ENCODE measurements at places on chromosomes 4 and X.

- H3K27me3 ChIP-seq: no peaks in the 10 kb centered on the region
- H3K4me1 ChIP-seq: no peaks in the 10 kb centered on the region
- H3K36me3 ChIP-seq: no peaks in the 10 kb centered on the region
- DNase-seq: no peak
Observed at GRCh38 chrX:100623001-100623400, 13.6 kb downstream of the TSPAN6 start.

DNA sequence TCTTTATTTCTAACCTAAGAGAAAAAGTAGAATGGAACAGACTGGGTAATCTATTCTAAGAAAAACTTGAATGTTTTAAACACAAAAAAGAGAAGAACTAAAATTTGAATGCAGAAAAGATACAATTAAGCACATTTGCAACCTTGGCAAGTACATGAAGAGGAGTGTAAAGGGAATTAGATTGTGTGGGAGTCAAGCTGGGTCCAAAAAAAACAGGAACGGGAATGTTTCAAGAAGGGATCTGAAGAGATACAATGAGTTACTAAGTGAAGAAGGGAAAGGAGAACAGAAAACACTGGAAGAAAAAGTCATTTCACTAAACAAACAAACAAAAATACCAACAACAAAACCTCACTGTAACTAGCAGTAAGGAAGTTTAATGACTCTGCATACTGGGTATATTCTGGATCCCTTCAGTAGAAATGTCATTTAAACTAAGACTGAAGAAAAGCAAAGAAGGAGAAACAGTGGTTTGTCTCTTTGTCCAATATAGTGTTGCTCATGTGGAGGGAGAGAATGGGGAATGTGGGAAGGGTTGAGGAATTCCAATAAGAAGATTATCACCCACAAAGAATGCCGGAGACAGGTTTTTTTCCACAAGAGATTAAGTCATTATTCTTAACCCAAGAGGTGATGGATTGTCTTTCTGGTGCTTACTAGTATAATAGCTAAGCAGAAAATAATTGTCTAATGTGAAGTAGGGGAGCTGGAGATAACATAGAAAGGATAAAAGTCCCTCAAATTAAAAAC is 50.4 kb upstream of the PTPN13 start:
- no peak overlapping the region for H3K27ac ChIP-seq
- no peaks in the 10 kb centered on the region for H3K36me3 ChIP-seq
- H3K4me1 ChIP-seq: no peaks in the 10 kb centered on the region
- H3K4me3 ChIP-seq: no peak overlapping the region

DNA sequence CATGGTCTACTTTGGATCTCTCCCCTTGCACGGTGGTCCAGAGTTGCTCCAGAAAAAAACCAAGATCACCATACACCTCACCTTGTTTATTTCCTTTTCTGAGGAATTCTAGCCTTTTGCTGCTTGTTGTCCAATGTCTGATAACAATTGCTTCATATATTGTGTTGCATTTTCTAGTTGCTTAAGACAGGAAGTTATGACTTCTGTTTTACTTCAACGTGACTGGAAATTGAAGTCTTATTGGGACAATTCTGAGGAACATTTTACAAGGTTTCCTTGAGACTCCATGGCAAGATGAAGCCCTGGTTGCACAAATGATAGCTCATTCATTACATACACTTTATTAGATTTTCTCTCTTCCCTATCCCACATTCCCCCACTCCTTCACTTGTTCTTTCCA is 5.2 kb downstream of the CXCL1 start:
- peak overlapping the region; percentile 94 for H3K27ac ChIP-seq
- DNase-seq: no peak
- no peaks in the 10 kb centered on the region for H3K36me3 ChIP-seq
- H3K27me3 ChIP-seq: no peaks in the 10 kb centered on the region

GRCh38 chrX:74187211-74187610 is 116.8 kb upstream of the ZCCHC13 start:
- no peak for DNase-seq
- H3K4me3 ChIP-seq: no peak overlapping the region
- H3K4me1 ChIP-seq: no peaks in the 10 kb centered on the region
- no peaks in the 10 kb centered on the region for H3K36me3 ChIP-seq
- no peaks in the 10 kb centered on the region for H3K27me3 ChIP-seq

DNA sequence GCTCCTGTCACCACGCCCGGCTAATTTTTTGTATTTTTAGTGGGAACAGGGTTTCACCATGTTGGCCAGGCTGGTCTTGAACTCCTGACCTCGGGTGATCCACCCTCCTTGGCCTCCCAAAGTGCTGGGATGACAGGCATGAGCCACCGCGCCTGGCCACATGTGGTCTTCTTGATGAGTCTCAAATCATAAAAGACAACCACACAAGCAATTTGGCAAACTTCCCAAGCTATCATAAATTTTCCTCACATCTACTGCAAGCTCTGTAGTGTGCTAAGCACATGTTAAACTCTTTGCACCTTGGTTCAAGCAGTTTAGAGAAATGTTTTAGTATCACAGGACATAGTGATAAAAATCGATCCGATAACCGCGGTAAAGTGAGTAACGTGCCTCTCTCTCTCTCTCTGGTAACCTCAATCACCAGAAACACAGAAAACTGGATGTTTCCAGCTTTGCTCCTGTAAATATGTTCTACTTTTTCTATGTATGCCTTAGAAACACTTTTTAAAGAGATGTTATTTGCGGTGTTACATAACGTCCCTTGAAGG is 256.8 kb downstream of the DHRSX start:
- H3K4me1 ChIP-seq: no peaks in the 10 kb centered on the region
- no peaks in the 10 kb centered on the region for H3K27me3 ChIP-seq
- H3K27ac ChIP-seq: no peak overlapping the region
- DNase-seq: no peak
- no peak overlapping the region for H3K4me3 ChIP-seq
- peaks cover 26% of the 10 kb centered on the region for H3K36me3 ChIP-seq

DNA sequence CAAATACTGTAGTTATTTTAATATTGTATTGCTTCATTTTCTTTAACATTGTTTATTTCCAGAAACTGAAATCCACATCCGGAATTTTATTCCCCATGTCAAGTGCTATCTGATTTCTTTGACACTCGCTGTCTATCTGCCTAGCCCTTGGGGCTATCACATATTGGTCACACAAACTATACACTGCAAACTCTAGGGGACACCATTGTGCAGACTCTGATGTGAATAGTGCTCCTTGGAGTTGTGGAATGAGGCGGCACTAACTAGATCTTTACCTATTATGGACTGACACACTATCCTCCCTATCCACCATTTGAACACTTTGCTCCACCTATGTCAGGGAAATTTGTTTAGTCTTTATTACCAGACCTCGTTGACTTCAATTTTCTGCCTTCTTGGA is 534.5 kb downstream of the GLUD2 start:
- DNase-seq: no peak
- H3K27ac ChIP-seq: no peak overlapping the region
- H3K4me1 ChIP-seq: no peaks in the 10 kb centered on the region
- no peaks in the 10 kb centered on the region for H3K27me3 ChIP-seq
- H3K4me3 ChIP-seq: no peak overlapping the region

GRCh38 chr4:176817204-176817603 is 24.5 kb upstream of the VEGFC start:
- H3K4me1 ChIP-seq: no peaks in the 10 kb centered on the region
- H3K4me3 ChIP-seq: no peak overlapping the region
- H3K36me3 ChIP-seq: no peaks in the 10 kb centered on the region
- no peaks in the 10 kb centered on the region for H3K27me3 ChIP-seq

DNA sequence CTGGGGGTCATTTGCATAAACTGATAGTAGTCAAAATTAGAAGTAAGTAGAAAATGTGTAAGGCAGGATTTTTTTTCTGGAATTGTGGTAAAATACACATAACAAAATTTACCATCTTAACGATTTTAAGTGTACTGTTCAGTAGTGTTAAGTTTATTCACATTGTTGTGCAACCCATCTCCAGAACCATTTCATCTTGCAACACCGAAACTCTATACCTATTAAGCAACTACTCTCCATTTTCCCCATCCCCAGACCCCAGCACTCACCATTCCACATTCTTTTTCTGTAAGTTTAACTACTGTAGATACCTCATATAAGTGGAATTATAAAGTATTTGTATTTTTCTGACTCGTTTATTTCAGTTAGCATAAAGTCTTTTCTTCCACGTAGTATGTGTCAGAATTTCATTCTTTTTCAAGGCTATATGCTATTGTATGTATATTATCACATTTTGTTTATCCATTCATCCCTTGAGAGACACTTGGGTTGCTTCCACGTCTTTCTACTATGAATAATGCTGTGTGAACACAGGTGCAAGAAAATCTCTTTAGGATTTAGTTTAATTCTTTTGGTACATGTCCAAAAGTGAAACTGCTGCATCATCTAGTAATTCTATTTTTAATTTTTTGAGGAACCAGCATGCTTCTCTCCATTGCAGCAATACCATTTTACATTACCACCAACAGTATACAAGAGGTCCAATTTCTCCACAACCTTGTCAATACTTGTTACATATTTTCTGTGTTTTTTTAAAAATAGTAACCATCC is 39.1 kb upstream of the NSUN7 start:
- no peak overlapping the region for H3K27ac ChIP-seq
- no peaks in the 10 kb centered on the region for H3K4me1 ChIP-seq
- no peaks in the 10 kb centered on the region for H3K27me3 ChIP-seq
- DNase-seq: no peak
- peak overlapping the region; percentile 9 for H3K4me3 ChIP-seq
- no peaks in the 10 kb centered on the region for H3K36me3 ChIP-seq
